COR-L47 (cell line): ENCODE measurements at places on chromosomes 11 and 22.
A peak's percentile ranks its signal among the peaks of the same experiment; 100 is the strongest.

- peak; percentile 59 for DNase-seq
These were observed 41.4 kb downstream of the DKK3 start for GRCh38 chr11:11966826-11967668.

DNA sequence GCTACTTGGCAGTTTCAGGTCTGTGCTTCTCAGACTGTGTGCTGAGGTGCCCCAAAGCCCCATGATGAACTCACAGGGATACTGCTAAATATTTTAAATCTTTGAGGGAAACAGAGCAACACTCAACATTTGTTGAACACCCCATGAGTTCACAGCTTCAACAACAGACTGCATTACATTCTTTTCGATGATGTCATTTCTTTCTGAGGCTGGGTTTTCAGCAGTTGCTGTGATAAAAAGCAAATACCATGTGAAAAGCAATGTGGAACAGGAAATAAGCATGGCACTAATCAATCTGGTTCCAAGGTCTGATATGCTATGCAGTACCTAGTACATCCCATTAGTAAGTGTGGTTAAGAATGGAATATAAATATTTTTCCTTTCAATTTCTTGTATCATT, 82.7 kb downstream of the RPL27A start:
- no peak for DNase-seq

DNA sequence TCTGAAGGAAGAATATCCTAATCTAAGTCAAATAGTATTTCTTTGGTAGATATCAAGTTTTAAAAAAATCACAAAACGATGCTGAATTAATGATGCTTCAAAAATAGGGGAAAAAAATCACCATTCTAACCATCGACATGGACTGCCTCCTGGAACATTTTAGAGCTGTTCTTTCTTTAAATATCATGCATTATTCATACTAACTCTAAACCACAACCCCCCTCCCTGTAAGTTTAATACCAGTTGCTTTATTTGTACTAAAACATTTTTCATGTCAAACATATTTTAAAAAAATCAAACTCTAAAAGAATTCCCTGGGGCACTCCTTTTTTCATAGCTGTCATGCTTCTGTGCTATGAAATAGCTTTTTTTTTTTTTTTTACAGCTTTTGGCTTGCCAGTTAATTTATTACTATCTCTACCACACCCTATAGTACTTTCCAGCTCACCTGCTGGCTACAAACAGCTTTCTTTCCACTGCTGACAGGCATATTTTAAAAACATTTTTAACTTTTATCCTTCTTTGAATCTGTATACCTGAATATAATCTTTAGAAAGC, 256.9 kb downstream of the SOX6 start:
- DNase-seq, result no peak

GRCh38 chr22:49948958-49949913, 11.3 kb upstream of the PIM3 start:
- no peak for DNase-seq

GRCh38 chr11:111269146-111269868, 23.8 kb downstream of the POU2AF2 start:
- DNase-seq, result no peak

GRCh38 chr11:97832451-97832850, 1188.3 kb upstream of the CNTN5 start:
- no peak for DNase-seq

DNA sequence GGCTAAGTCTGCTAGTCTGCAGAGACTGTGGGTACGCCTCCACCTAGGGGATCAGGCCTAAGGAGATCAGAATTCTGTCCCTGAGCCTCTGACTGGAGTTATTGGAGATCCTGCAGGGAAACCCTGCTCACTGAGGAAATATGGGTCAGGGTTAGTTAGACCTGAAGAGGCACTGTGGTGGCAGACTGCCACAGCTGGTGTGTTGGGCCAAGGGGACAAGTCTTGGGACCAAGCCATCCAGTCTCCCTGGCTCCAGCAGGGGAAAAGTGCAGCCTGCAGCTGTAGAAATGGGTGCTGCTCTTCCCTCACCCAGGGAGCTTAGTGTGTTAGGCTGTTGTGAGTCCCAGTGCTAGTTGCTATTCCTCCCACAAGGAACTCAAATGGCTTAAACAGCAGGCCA, 334.8 kb upstream of the LARGE1 start:
- DNase-seq, result no peak

DNA sequence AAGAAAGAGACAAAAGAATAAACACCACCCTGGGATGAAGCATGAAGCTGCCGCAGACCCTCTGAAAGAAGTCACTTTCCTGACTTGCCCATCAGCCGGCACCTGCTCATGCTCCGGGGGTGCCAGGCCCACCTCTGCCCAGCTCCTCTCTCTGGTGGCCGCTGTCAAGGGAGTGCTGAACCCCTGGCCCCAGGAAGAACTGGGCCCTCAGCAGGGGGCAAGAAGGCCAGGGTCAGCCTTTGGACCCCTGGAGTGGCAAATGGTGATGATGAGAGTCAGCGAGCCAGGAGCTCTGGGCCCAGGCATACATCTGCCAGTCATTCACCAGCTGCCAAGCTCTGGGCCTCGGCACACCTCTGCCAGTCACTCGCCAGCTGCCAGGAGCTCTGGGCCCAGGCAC, 17.4 kb downstream of the TTLL8 start:
- no peak for DNase-seq

DNA sequence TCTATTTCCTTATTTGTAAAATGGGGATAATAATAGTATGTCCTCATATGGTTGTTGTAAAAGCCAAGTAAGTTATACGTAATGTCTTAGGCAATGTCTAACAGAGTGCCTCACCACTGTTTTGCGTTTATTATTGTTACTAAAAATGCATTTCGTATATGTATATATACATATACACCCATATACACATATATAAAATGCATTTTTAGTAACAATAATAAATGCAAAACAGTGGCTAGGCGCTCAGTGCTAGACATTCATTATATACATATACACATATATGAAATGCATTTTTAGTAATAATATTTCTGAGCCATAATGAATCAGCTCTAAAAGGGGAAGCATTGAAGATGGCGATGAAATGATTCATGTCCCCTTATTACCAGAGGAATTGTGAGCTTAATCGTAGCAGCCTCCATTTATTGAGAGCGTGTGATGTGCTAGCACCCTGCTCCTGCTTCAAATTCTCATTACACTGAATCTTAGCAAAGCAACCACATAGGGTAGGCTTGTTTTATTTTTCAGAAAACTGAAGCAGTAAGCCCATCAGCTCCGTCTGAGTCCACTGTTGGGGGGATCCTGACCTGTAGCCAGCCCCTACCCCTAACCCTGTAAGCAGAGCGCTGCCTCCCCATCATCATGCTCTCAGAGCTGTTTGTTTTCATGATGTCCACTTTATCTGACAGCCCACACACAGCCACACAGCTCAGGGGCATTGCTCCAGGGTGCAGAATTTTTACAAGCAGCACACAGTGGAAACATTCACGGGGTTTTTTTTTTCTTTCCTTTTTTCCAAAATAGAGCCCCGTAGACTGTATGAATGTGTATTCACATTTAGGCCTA, 97.1 kb upstream of the NAV2 start:
- no peak for DNase-seq

GRCh38 chr22:44584256-44584902, 86.3 kb upstream of the RTL6 start:
- no peak for DNase-seq
